Stimulated activated CD4-positive, alpha-beta T cell treated with anti-CD3 and anti-CD28 coated beads, Interleukin-1b, Interleukin-23, amount 100 ng/mL, for 24 hours (primary cell): ENCODE measurements at places on chromosomes 2 and 18.

DNA sequence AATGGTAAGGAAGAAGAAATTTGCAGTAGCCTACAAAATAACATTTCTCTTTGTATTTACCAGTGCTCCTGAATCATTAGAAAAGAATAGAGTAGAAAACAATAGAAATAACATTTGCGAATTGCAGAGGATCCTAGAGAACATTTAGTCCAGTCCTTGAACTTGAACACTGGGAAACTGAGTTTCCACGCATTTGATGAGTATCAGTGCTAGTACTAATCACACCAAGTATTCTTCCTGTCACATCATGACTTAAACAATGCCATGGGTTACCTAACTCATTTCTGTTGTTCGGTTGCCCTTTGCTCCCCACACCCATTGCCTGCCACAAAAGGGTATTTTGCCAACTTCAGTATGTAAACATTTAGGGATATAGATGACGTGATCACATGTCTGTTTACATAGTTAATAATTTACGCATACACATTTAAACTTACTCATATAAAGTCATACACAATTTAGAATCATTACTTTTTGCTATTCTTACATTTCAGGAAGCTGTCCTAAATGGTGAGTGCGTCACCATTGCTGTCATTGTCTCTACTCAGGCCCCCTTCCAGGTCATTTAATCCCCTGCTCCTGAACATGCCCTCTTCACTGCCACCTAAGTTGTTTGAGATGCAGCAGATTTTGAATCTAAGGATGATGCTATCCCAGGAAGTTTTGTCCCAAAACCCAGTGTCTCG is 42.3 kb downstream of the CRIM1 start:
- no peak for DNase-seq

- DNase-seq = no peak
Observed at GRCh38 chr2:241310917-241311566, 4.4 kb downstream of the HDLBP start.

GRCh38 chr2:26559556-26559955 is 81.6 kb downstream of the CIB4 start:
- DNase-seq = no peak

GRCh38 chr18:79870301-79871025 is 72.7 kb downstream of the KCNG2 start:
- DNase-seq = no peak

DNA sequence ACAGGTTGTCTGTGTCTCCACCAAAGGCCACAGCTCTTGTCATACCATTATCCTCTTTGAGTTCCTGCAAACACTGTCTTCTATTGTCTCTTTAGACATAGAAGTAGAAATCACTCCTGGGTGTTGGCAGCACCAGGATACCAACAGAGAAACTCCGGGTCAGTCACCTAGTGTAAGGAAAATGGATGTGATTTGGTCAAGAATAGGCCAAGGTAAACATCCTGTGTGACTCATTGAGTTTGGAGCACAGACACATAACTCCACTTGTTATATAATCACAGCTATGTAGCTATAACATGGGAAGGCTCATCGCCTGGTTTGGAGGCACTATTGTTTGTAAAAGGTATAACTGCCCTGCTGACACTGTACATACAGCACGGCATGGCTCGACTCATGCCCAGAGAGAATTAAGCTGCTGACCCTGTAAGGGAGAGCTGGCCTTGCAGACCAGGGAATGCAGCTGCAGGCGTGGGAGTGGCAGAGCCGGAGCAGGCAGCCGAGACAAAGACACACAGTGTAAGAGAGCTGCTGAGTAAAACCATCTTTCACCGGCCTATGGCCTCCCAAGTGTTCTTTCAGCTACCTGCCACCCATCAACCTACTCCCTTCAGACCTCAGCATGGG is 3.4 kb upstream of the TXNL1 start:
- no peak for DNase-seq

DNA sequence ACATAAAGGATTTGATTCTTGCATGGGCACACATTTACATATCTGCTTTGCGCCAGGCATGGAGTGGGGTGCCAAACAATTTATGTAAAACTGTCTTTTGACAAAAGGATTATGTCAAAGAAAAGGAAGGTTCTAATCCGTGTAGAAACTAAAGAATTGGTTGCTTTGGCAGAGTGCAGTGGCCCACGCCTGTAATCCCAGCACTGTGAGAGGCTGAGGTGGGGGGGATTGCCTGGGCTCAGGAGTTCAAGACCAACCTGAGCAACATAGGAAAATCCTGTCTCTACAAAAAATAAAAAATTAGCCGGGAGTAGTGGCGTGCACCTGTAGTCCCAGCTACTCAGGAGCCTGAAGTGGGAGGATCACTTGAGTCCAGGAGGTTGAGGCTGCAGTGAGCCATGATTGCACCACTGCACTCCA is 1.1 kb upstream of the MTERF4 start:
- DNase-seq = no peak

DNA sequence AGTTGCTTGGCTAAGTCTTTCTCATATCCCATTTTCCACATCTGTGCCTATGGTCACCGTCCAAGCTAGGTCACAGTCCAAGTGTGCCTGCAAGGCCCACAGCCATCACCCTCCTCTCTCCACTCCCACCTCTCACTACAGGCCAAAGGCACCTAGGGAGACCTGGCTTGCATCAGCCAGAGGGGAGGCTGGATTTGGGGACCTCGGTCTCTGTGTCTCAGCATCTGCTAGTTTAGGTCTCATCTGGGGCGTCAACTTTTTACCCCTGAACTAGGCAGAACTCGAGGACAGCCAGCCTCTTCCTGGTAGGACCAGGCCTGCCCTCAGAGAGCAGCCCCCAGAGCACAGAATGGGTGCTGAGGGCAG is 217.1 kb downstream of the DYSF start:
- DNase-seq = no peak

- DNase-seq = no peak
Observed at GRCh38 chr18:10682368-10682714, 156.5 kb downstream of the NAPG start.

DNA sequence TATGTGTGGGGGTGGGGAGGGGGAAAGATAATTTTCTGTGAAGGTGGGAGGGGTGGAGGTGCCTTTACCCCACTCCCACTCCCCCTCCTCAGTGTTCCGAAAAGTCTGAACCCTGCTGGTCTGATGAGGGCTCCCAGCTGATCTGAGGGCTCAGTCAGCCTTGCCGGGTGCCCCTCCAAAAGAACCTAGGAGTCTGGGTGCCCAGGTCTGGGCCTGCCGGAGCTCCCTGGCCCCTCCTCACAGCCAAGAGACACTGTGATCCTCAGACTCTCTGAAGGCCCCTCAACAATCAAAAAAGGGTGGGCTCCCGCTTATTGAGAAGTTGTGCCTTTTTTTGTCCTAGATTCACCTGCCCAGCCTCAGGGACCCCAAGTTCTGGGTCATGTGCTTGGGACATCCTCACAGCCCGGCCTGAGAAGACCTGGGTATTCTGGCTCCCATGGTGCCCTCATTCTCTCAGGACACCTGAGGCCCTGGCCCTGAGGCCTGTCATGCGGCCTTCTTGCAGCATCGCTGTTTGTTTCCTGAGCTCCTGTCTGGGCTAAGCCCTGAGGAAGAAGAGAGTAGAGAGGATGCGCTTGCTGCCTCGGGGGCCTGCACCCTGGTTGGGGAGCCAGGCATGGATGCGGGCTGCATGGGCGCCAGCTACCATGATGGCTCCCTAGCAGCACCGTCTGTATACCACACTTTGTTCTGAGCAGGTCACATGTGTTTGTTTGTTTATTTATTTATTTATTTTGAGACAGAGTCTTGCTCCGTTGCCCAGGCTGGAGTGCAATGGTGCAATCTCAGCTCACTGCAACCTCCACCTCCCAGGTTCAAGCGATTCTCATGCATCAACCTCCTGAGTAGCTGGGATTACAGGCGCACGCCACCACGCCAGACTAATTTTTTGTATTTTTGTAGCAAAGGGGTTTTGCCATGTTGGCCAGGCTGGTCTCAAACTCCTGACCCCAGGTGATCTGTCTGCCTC is 44.0 kb downstream of the SDC1 start:
- DNase-seq = no peak

- DNase-seq = no peak
Observed at GRCh38 chr2:58503918-58504317, 262.8 kb upstream of the FANCL start.

- DNase-seq = no peak
Observed at GRCh38 chr18:34787931-34788532, 77.9 kb downstream of the DTNA start.

GRCh38 chr2:43890855-43891254 is 52.1 kb downstream of the ABCG8 start:
- DNase-seq = no peak

DNA sequence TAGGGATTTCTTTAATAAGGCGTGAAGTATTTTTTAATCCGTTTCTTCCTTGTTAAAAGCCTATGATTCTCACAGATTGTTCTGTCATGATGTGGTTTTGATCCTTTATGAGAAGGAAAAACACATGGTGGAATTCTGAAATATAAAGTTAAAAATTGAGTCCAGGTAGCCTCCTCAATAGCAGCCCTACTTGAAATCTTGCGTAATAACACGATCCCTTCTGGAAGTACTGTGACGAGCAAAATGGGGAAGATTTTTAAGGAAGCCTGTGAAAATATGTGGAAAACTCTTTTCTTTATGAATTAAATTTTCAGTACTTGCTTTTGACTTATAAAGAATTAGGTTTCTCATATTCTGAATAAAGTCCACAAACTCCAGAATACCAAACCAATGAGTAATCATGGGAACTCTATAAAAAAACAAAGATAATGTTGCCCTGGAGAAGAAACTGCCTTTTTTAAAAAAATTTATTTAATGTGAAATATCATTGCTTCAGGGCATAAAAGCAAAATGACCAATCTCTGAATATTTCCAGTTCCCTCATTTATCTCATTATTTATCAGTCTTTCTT is 476.4 kb upstream of the ZEB2 start:
- DNase-seq = no peak

GRCh38 chr2:28624793-28625701 is 126.6 kb upstream of the PPP1CB start:
- DNase-seq = no peak

DNA sequence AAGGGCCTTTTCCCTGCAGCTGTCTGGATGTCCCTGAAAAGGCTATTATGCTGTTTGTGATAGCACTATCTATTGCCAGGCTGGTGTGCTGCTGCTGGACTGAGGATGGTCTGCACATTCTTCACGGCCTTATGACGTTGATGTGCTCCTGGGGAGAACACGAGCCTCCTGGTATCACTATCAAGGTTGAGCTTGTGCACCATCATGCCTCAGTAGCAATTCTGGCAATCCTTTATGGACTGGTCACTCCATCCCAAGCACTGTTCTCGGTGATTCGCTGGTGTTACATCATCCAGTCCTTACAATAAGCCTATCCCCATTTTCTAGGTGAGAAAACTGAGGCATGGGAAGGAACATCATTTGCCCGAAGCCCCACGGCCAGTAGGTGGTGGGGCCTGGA is 18.2 kb upstream of the CCBE1 start:
- no peak for DNase-seq

- DNase-seq = no peak
Observed at GRCh38 chr2:71858071-71858470, 289.6 kb downstream of the CYP26B1 start.

- DNase-seq = no peak
Observed at GRCh38 chr18:65255417-65255816, 495.4 kb upstream of the CDH7 start.

DNA sequence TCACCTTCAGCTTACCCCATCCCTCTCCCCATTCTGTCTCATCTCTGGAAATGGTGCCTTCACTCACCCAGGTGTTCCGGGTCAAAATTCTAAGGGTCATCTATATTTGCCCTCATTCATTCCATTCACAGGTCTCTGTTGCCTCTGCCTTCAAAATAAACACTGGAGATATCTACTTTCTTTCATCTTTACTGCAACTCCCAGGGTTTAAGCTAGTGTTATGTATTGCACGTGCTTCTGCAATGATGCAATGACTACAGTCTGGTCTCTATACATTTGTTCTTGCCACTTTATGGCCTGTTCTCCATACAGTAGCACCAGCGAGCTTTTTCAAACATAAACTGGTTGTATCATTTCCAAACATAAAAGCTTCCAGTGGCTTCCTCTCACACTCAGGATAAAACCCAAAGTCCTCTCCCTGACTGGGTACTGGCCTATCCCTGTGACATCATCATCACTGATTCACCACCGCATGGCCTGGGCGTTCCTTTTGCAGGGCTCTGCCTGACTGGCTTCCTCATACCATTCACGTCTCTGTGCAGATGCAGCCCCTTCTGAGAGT is 14.3 kb downstream of the DSG2 start:
- DNase-seq = no peak

- no peak for DNase-seq
Observed at GRCh38 chr18:55264108-55264507, 304.8 kb upstream of the CCDC68 start.

GRCh38 chr18:36185157-36185556 is 2.1 kb upstream of the MOCOS start:
- no peak for DNase-seq

- DNase-seq = no peak
Observed at GRCh38 chr2:144115739-144116291, 404.1 kb downstream of the ZEB2 start.

DNA sequence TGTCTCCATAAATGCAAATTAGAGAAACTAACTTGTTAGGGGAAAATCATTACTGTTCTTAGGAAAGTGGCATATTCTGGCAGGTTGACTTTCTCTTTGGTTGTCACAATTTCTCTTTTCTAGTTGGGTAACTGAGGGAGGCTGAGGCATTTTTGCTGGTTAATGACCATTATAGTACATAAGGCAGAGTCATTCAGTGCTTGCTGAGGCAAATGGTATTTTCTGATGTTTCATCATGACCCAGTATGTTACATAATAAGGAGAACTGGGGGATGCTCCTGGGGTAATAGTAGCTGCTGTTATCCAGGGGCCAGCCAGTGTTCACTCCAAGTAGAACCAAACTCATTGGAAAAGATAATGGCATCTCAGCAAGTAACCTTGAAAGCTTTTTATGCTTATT is 62.3 kb downstream of the ITGA6 start:
- DNase-seq = no peak

- no peak for DNase-seq
Observed at GRCh38 chr2:226977775-226978190, 141.9 kb downstream of the RHBDD1 start.

GRCh38 chr2:240687741-240688552 is 3.7 kb upstream of the AQP12A start:
- DNase-seq = no peak
